ENCODE measurements at places on chromosomes 1 and 21.

GRCh38 chr21:41639336-41639735, 127.5 kb downstream of the RIPK4 start:
- no peak for DNase-seq

DNA sequence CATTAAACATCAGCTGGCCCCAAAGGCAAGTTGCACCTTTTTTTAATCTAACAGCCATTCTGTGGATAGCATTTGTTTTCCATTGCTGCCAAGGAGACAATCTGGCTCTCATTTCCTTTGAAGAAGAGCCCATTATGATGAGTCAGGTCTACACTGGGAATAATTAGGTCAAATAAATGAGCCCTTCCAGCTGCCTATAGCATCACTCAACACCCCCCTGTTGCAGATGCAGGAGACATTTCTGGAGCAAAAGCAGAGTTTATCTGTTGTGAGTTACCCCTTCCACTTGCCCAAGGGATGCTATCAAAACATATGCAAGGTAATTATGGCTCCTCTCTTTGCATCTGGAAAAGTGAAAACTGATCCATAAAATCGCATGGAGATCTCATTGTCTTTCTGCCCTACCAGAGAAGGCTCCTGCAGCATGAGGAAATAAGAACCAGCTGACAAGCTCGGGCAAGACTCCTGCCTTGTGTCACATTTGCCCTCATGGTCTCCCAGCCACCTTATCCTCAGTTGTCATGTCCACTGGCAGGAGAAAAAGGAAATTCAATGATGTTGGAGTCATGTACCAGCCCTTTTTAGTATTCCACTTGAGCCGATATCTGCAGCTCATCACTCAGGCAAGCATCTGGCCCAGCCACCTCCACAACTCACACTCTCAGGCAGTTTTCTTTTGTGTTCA, 135.9 kb downstream of the SLC30A10 start:
- no peak for DNase-seq

DNA sequence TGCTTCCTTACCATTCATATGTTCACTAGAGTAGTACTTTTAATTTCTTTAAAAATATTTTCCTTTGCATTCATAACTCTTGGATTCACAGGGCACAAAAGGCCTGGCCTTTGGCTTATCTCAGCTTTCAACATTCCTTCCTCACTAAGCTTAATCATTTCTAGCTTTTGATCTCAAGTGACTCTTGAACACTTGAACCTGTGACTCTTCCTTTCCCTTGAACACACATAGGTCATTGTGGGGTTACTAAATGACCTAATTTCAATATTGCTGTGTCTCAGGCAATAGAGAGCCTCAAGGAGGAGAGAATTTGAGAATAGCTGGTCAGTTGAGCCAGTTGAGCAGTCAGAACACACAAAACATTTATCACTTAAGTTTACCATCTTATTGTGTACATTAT, 49.9 kb downstream of the COL11A1 start:
- no peak for DNase-seq

GRCh38 chr1:160748878-160749269, 9.8 kb downstream of the SLAMF7 start:
- DNase-seq: no peak

- DNase-seq: no peak
Measured at GRCh38 chr1:151406176-151406575, 6.8 kb downstream of the PSMB4 start.

DNA sequence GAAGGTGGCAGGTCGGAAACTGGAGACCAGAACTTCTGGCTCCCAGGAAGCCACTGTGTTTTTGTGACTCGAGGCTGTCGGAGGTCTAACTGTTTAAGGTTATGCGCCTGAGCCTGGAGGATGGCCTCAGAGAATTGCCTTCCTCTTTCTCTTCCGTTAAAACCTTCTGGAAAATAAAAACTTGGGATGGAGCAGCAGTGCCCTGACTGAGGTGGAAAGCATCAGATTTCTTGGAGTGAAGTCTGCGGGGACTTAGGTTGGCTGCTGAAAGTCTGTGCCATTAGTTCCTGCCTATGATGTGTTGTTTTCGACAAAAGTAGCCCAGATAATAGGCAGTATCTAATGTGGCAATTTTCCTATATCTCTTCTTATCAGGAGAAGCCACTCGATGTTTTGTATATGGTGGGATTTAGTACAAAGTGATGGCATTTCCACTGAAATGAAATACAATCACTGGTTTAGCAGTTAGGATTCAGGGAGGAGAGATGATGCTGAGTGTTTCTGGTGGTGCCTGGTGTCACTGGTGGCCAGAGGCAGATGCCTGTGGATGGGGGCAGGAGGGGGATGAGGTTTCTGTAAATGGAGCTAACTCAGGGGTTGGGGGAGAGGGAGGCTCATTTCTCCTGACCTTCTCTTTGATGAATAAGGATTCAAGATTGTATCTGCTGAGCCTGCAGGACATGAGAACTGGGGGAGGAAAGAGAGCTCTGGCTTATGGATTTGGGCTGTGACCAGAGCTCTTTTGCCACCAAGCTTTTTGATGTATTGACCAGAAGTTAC, 150.8 kb downstream of the CAMTA1 start:
- DNase-seq: no peak

DNA sequence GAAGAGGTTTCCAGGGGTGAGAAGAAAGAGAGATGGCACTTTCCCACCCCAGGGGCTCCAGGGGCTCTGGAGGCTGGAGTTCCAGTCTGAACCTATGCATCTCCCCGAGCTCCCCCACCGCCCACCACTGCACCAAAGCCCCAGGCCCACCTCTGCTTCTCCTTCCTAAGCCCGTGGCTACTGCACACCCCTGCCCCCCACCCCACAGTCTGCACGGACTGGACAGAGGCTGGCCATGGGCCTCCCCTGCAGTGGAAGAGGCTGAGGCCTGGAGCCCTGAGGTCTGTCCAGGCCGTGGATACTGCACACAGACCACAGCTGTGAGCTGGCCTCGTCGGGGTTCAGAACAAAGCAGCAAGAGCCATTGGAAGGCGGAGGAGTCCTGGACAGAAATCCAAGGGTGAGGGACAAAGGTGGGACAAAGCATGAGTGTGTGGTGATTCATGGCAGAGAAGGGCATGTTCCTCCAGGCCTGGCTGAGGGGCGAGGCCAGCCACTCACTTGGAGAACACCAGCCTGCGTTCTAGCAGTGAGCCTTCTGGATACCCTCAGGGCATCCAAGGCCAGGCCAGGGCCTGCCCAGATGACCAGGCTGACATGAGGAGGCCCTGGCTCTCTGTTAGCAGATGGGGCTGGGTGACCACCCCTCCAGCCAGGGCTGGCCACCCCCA, 244.8 kb upstream of the VAMP3 start:
- no peak for DNase-seq

Measured in type B pancreatic cell (in vitro differentiated cells).